NCI-H187 (cell line): ENCODE measurements at places on chromosomes 7 and 10.

GRCh38 chr7:47651355-47652317 is 69.7 kb upstream of the TNS3 start:
- no peak for DNase-seq

GRCh38 chr7:108109221-108109908 is 20.8 kb downstream of the LAMB4 start:
- DNase-seq = no peak

- no peak for DNase-seq
Measured at GRCh38 chr10:113080925-113081229, 130.8 kb downstream of the TCF7L2 start.

- no peak for DNase-seq
Measured at GRCh38 chr10:118701529-118702323, 53.0 kb downstream of the CACUL1 start.

DNA sequence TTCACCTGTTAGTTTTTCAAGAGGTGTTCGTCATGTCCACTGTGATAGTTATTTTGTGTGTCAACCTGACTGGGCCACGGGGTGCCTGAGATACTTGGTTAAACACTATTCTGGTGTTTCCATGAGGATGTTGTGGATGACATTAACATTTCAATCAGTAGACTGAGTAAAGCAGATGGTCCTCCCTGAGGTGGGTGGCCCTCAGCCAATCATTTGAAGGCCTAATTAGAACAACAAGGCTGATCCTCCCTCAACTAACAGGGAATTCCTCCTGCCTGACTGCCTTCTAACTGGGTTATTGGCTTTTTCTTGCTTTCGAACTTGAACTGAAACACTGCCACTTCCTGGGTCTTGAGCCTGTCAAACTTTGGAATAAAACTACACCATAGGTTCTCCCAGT is 75.8 kb downstream of the ENO4 start:
- no peak for DNase-seq
